Lower lobe of right lung (tissue), 2 donors: ENCODE measurements at places on chromosomes 3 and 15. TPM values are rescaled to one million over a fixed set of nuclear protein-coding genes. Genes with fewer than 3 reads are reported as not detected.

DNA sequence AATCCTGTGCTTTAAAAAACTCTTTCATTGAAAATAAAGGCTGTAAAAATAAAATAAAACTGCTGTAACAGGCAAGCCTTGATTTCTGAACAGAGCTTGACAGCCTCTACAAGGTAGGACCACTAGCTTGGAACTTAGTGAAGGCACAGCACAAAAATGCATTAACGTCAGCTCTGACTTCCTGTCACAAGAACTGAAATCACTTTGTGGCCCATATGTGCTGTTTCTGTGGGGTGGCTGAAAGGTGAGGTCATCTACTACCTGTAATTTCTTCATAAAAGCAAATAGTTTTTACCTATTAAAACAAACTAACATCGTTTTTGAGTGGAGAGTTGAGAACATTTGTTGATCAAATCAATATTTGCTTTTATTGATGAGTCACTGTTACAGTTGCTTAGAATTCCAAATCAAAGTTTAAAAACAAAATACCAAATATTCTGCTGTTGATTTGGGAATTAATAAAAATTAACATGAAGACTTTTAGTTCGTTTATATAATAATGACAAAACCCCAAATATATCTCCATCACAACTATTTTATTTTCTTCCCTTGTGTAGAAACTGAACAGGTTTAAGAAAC lies 1034.1 kb downstream of the MCTP2 start:
- no peaks in the 10 kb centered on the region for H3K27me3 ChIP-seq
- no peak for DNase-seq
- H3K4me3 ChIP-seq: no peak overlapping the region

- no peak overlapping the region for H3K4me3 ChIP-seq
- no peaks in the 10 kb centered on the region for H3K36me3 ChIP-seq
- H3K4me1 ChIP-seq: no peaks in the 10 kb centered on the region
- DNase-seq: no peak
- H3K27ac ChIP-seq: no peak overlapping the region
These were observed 60.9 kb downstream of the STRIT1 start for GRCh38 chr3:155232605-155233004.

The SEMA6D gene
- 10.2 TPM for total RNA-seq

The ANKRD63 gene
- not detected for total RNA-seq
